NCI-H510A (cell line): ENCODE measurements at places on chromosomes 7 and 10.
A peak's percentile ranks its signal among the peaks of the same experiment; 100 is the strongest.

- peak; percentile 8 for DNase-seq
Measured at GRCh38 chr7:106542550-106543220, 118.3 kb downstream of the CCDC71L start.

DNA sequence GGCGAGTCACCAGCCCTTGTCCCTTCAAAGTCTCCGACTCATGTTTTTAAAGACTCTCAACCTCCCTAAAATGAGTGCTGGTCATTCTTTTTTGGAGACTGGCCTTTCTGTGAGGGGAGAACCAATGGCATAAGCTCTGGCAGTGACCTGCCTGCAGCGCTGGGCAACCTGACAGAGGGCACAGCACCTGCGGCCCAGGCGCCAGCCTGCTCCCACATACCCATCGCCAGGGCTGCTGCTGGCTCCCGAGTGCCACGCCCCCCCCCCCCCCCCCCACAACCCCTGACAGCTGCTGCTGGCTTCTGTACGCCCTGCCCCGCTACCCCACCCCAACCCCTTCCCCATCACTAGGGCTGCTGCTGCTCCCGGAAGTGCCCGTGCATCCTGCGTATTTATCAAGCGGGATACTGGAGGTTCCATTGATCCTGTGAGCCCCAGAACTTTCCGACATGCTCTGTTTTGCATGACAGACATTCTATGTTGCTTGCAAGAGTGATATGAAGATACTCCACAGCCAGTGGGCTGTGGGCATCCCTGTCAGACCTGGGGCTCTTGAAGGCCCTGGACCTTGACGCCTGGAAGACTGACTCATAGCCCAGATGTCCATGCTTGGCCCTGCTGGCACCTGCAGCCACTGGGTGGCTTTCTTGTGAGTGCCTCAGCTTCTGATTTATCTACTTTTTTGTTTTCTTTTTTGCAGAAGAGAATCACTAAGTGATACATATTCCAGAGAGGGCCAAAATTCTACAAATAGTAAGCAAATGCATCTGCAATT, 243.9 kb downstream of the ZMYND11 start:
- no peak for DNase-seq

GRCh38 chr10:58952747-58953466, 223.5 kb upstream of the PHYHIPL start:
- no peak for DNase-seq

DNA sequence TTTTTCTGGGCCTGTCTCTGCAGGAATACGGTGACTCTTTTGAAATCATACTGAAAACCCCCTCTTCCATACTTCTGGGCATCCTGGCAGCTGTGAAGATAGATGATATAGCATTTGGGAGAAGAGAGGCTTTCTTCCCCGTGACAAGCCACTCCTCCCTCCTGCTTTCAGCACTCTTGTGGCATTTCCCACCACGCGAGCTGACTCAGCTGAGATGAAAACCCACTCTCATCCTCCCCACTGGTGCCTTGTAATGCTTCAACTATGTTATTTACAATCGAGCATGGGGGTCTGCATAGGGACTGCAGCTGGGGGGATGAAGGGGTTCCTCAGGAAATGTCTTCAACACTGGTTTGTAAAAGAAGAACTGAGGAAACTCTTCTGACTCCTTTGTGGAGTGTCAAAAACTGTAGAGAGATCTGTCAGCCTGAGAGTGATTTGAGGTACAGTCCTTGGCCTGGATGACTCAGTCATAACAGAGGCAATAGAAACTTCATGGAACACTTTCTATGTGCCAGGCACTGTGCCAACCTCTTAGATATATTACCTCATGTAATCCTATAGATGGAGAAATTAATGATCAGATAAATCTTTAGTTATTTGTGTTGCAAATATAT, 1.7 kb upstream of the TBATA start:
- no peak for DNase-seq

DNA sequence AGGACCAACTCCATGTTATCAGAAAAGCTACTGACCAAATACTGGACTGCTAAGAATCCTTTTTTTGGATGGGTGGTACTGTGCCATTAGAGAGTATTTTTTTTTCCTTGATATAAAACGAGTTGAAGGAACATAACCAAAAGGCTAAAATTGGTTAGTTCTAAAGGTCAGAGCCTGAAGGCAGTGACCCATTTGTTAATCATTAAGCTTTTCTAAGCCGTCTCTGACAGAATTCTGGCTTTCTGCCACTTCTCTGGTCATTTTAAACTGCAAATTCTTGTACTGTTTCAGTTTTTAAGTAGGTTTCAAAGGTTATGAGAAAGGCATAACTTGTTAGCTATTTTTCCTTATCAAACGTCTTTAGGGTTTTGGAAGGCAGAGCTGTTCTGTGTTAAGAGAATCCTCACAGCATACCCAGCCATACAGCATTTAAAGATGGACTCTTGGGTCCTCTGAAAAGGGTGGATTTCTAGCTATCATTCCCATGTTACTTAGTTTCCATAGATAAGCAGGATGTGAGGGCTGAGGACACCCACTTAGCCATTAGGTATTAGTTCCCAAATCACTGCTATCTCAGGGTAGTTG, 196.8 kb downstream of the RNLS start:
- no peak for DNase-seq
